DMS79 treated with DMSO at 0.1 percent for 48 hours (cell line): ENCODE measurements at places on chromosomes 4 and X.

DNA sequence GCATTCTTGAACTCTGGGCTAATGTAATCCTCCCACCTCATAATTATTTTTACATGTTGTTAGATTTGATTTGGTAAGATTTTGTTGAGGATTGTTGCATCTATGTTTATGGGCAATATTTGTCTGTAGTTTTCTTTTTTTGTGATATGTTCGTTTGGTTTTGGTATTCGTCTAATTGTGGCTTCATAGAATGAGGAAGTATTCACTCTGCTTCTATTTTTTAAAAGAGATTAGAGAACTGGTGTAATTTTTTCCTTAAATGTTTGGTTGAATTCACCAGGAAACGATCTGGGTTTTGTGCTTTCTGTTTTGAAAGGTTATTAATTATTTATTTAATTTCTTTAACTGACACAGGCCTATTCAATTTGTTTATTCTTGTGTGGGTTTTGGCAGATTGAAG, 161.2 kb upstream of the NUDT6 start:
- no peak for DNase-seq

GRCh38 chr4:66571145-66571695, 900.9 kb upstream of the EPHA5 start:
- DNase-seq = no peak

DNA sequence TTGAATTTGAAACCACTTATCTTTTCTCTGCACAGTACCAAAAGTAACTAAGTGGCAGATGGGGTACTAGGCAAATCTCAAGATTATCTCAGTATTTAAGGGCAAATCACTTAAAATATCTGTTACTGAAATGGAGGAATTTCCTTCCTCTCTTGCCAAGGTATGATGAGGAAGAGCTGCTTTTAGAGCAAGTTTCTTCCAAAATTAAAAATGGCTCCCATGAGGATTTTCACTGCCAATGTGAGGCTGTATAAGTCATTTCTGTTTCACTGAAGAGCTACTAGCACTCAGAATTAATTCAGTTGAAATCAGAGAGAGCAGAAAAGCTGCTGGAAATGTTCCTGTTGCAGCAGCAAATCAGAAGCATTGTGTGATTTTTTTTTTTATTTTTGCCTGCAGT, 43.4 kb downstream of the GABRB1 start:
- no peak for DNase-seq

DNA sequence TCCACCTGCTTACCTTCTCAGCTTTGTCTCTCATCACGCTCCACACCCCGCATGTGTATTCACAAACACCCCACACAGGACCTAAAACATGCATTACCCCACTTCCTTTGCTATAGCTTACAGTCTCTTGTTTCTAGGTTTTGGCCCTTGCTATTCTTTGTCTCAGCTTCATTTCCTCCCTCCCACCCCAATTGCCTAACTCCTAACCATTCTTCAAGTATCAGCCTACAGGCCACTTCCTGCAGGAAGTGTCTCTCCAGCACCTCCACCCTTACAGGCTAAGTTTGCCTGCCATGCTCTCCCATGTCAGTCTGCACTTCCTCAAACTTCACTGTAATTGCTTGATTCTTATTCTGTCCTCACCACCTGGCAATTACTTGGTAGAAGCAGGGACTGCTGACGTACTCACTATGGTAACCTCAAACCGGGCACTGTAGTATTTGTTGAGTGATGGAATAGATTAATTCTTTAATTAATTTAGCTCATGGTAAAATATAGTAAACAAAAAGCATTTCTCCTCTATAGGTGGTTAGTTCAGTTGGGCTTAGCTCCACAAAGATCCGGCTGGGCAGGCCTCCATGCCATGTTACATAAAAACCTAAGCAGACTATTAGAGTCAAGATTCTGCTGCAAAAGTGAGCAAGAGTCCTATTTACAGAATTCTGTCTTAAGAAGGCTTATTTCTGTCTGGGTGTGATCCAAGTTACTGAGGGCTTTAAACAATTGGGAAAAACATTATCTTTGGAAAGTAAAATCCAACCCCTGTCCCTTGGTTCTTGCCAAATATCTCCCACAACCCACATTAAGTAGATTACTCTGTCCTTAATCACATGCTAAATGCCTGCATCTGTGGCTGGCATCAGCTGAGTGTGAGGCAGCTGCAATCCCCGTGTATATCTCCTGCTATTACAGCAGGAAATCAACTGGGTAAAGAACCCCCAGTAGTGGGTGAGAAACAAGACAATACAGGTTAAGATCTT, 124.7 kb upstream of the CPEB2 start:
- no peak for DNase-seq

- no peak for DNase-seq
These were observed 182.1 kb upstream of the SMIM31 start for GRCh38 chr4:164571593-164572390.

- DNase-seq = no peak
These were observed 86.9 kb downstream of the VCX3A start for GRCh38 chrX:6448003-6448402.
